ENCODE measurements at places on chromosomes 11 and 22.
A peak's percentile ranks its signal among the peaks of the same experiment; 100 is the strongest.

DNA sequence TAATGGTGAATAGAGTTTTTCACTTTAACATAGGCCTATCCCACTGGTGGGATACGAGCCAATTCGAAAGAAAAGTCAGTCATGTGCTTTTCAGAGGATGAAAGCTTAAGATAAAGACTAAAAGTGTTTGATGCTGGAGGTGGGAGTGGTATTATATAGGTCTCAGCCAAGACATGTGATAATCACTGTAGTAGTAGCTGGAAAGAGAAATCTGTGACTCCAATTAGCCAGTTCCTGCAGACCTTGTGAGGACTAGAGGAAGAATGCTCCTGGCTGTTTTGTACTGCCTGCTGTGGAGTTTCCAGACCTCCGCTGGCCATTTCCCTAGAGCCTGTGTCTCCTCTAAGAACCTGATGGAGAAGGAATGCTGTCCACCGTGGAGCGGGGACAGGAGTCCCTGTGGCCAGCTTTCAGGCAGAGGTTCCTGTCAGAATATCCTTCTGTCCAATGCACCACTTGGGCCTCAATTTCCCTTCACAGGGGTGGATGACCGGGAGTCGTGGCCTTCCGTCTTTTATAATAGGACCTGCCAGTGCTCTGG is at the start of gene TYR:
Gene TYR, plus strand, starts transcription at position 185 of the 541 bp plus-strand sequence. Its CDS starts 79 bp downstream, at position 264.
- no peak for DNase-seq

- no peak for DNase-seq
These were observed 127.1 kb downstream of the EHF start for GRCh38 chr11:34748036-34748435.

- no peak for DNase-seq
These were observed 4.2 kb downstream of the SGSM1 start for GRCh38 chr22:24810043-24810749.

- peak; percentile 79 for DNase-seq
These were observed 56.3 kb upstream of the ADSL start for GRCh38 chr22:40289991-40290459.

- DNase-seq = no peak
These were observed 147.3 kb upstream of the C11orf58 start for GRCh38 chr11:16591157-16591556.

GRCh38 chr22:30434843-30435242 is 9.3 kb downstream of the MTFP1 start:
- DNase-seq = no peak

- no peak for DNase-seq
These were observed 18.2 kb upstream of the OR6A2 start for GRCh38 chr11:6817694-6818093.

- no peak for DNase-seq
These were observed 35.6 kb downstream of the MPPED1 start for GRCh38 chr22:43447380-43447779.

DNA sequence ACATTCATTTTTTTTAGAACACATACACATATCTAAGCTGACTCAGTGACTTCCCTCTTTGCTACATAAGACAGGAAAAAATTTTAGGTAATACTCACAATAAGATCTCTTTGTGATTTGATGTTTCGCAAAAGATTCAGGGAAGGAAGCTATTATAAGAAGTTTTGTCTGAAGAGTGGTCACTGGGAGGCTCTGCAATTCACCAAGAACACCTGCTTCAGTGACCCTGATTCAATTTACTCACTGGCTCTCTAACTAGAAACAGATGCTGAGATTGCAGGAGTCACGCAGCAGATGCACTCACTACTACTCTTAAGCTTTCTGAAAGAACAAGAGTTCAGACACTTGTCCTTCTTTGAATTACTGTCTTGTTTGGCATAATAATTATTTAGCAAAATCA is 193.6 kb upstream of the DDI1 start:
- no peak for DNase-seq

DNA sequence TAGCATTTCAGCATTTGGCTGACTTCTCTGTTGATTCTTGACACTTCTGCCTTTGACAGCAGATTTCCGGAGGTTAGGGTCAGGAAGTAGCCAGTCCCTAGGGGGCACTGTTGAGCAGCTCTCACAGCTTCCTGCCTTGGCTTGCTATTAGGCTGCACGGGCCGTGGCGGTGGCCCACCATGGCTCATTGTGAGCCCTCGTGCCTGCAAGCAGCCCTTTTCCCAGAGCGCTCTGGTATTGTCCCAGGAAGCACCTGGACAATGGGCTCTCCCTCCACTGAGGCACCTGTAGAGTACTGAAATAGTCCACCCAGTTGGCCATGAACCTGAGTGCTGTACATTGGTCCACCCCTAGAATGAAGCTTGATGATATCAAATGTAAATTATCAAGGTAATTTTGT is 100.2 kb upstream of the GAL start:
- DNase-seq = peak; percentile 63

DNA sequence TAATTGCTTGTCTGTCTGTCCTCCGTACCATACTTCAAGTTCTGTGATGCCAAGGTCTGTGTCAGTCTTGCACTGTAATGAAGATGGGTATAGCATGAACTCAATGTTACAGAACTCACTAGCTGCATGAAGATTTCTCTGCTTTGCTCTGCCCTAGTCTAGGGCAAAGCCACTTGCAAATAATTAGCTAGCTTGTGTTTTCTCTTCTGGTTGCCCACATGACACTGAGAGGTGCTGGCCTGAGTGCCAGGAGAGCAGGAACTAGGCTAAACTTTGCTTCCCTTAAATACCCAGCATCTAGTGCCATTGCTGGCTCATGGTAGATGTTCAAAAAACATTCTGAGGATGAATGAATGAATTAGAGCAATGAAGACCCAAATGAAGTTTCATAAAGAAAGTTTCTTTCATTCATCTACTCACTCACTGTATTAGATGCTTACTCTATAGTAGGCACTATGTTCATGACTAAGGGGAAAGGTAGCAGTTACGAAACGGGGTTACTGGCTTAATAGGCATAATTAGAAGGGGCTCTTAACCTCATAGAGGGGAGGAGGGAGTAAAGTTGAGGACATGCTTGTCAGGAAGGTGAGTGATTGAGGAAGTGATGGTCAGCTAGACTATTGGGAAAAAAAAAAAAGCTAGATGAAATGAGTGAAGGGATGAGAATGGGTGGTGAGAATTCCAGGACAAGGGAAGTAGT is 4.4 kb upstream of the ENDOD1 start:
- DNase-seq = no peak

- DNase-seq = no peak
These were observed 11.1 kb upstream of the MICAL2 start for GRCh38 chr11:12099132-12099873.

- no peak for DNase-seq
These were observed 4.9 kb downstream of the DERL3 start for GRCh38 chr22:23833911-23834317.

DNA sequence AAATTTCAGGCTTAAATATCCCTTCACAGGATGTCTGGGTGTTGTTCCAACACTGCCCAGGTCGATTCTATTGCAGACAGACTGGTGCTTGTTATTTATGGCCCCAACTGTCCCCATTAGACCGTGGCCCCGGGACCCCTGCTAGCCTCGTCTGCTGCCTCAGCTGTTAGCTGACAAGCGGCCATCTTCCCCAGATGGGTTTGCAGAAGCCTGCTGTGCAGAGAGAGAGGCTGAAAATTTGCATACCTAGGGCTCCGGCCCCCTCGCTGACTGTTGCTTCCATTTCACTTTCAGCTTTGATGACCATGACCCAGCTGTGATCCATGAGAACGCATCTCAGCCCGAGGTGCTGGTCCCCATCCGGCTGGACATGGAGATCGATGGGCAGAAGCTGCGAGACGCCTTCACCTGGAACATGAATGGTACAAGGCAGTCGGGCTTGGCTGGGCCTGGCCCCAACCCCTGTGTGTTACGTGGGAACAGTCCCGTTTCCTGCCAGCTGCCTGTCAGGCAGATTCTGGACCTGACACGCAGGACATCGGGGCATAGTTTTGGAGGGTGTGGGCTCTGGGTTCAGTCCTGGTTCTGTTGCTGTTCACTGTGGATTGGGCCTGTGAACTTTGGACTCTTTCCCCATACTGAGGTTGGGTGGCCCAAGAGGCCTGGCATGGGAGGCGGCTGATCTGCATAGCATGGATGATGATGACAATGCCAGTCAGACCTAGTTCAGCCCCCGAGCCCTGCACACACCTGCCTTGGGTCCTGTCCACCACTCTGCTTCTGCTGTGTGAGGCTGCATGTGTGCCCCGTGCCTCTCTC is 16.4 kb downstream of the SMARCB1 start:
- DNase-seq = no peak

GRCh38 chr22:37741312-37741795 is 44.5 kb downstream of the TRIOBP start:
- DNase-seq = no peak

DNA sequence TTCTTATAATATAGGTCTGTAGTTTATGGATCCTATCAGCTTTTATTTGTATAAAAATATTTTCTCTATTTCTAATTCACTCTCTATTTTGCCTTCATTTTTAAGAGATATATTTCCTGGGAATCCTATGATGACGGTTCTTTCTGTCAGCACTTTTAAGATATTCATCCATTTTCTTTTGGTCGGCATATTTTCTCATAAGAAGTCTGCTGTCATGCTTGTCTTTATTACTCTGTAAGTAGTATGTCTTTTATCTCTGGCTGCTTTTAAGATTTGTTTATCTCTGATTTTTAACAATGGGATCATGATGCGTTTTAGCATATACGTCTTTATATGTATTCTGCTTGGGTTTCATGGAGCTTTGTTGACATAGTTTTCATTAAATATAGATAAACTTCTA is 175.5 kb downstream of the SNX19 start:
- no peak for DNase-seq

GRCh38 chr11:124970925-124971324 is 16.9 kb downstream of the CCDC15 start:
- no peak for DNase-seq

GRCh38 chr11:116533186-116533825 is 239.5 kb downstream of the BUD13 start:
- no peak for DNase-seq

DNA sequence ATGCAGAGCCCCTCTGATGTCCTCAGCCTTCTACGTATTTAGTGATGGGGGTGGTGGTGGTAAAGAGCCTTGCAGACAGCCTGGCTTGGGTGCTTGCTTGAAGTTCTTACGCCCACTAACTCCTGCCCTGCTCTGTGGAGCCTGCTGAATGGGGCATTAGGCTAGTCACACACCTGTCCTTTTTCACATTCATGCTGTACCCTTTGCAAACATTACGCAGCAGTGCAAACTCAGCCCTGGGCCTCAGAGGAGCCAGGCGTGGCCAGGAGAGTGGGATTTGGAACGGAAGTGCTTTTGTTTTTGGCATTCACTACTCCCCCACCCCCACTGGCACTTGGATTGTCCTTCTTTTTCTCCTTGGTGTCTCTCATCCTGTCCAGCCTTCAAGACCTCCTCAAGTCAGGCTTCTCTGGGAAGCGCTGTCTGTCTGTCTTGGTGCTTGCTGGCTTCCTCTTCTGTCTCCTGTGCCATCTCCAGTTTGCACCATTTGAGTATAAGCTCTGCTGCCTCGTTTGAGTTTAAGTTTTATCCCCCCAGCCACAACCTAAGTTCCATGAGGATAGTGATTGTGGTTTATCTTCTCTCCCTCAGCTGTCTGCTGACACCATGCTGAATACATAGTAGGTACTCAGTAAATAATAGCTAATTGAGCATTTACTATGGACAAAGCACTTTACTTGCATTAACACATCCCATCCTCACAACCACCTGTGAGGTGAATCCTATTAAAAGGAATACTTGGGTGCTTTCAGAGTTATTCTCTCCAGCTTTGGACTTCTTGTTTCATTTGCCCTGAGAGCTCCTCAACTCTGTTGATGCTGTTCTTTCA is 26.7 kb downstream of the ZBTB16 start:
- DNase-seq = no peak

GRCh38 chr11:61476371-61476770 is 32.2 kb upstream of the LRRC10B start:
- DNase-seq = no peak

DNA sequence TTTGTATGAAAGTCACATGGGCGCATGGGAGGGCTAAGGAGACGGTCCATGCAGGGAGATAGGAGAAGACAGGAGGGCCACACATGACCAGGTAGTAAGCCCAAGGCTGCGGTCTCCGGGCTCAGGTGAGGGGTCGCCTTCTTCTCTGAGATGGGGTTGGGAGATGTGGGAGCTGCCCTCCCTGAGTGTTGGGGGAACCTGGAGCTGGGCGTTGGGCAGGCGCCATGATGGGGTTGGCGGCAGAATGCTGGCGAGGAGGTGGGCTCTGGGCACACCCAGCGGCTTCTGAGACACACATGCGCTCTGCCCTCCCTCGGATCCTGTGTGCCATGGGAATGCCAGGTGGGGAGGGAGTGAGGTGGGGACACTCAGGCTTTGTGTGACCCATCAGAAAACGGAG is 254.8 kb downstream of the TBC1D22A start:
- DNase-seq = no peak

- DNase-seq = no peak
These were observed 798.0 kb downstream of the NTM start for GRCh38 chr11:132168344-132168981.

- no peak for DNase-seq
These were observed 510.4 kb downstream of the NELL1 start for GRCh38 chr11:21179770-21180169.

DNA sequence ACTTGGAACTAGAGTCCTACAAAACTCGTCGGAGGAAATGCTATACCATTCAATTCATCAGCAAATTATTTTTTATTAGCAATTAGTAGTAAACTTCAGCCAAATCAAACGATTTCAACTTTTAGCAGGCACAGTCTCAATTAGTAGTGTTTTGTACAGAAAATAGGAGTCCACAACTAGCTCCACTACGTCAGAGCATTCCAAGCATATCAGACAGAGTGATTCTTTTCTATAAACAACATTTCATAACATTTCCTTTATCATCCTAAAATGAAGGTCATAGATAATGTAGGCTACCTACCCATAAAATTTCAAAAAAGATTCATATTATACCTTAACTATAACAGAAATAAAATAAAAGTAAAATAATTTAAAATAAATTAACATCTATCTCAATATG is 169.9 kb downstream of the KIF18A start:
- DNase-seq = no peak

DNA sequence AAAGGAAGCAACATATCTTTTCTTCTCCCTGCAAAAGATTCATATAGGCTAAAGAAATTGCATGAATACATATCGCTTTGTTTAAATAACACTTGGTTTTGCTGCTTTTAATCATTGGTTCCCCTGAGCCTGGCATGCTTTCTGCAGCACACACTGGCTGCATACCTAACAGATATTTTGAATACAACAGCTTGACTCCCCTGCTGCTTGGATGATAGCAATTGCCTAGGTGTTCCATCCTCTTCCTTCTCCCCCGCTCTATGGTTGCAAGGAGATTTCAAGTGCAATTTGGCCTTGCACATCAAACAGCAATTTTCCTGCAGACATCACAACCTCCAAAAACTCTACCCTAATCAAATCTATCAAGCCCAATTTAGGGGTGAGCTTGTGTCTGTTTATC is 430.0 kb downstream of the NTM start:
- DNase-seq = no peak

DNA sequence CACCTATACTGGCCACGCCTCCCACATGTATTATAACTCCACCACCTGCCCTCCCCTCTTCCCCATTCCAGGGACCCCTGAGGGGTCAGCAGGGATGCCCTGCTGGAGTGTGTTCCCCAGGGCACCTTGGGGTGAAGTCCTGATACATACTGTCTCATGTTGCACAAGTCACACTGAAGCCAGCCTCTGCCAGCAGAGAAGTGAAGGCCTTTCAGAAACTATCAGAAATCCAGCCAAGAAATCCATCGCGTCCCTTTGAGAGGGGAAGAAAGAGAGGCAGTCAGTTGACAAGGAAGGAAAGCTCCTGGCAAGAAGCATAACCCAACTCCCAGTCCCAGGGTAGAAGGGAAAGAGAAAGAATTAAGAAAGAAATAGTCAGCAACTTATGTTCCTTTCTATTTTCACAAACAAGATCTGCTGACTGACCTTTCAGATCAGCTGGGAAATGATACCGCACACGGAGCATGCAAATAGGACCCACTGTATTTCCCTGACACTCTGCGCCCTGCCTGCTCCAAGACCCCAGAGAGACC is 45.2 kb downstream of the SC5D start:
- no peak for DNase-seq
